ENCODE measurements at places on chromosomes 3 and 15.

GRCh38 chr15:88331291-88331690 is 74.8 kb upstream of the NTRK3 start:
- H3K27me3 ChIP-seq: no peaks in the 10 kb centered on the region
- DNase-seq: peak; percentile 41
- H3K36me3 ChIP-seq: no peaks in the 10 kb centered on the region

GRCh38 chr15:82999426-82999825 is 12.0 kb downstream of the C15orf40 start:
- H3K4me1 ChIP-seq: no peaks in the 10 kb centered on the region
- no peak overlapping the region for H3K4me3 ChIP-seq
- H3K27ac ChIP-seq: no peak overlapping the region
- H3K36me3 ChIP-seq: no peaks in the 10 kb centered on the region
- DNase-seq: no peak

- H3K4me3 ChIP-seq: no peak overlapping the region
- no peak overlapping the region for H3K27ac ChIP-seq
- DNase-seq: no peak
- H3K36me3 ChIP-seq: no peaks in the 10 kb centered on the region
Observed at GRCh38 chr3:59469948-59470723, 420.3 kb upstream of the CFAP20DC start.

DNA sequence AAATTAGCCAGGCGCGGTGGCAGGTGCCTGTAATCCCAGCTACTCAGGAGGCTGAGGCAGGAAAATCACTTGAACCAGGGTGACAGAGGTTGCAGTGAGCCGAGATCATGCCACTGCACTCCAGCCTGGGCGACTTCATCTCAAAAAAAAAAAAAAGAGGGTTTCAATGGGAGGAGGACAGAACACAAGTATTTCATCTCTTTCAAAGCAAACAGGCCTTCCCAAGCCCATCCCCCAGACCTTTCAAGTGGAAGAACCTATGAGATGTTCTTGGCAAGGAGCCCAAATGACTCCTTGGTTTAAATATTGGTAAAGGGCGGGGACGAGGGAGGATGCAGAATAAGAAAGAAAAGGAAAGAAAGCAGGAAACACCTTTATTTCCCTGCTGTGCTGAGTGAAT is 62.2 kb upstream of the MCF2L2 start:
- no peak overlapping the region for H3K27ac ChIP-seq
- no peaks in the 10 kb centered on the region for H3K27me3 ChIP-seq
- H3K36me3 ChIP-seq: peaks cover 31% of the 10 kb centered on the region

DNA sequence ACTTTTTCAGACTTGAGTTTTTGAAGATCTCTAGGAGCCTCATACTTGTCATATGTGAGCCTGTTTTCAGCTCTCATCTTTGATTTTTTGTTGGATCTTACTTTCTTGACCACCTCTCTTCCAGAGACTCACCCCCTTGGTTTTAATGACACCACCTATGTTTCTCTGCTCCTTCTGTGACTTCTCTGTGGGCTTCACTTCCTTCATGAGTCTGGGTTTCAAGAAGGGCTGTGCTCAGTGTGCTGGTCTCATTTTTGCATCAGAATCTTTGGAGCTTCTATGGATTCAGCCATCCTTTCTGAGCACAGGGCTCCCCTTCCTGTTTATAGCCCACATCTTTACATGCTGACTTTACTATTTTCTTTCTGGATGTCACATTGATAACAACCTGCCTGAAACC is 17.7 kb downstream of the PPM1L start:
- peaks cover 6% of the 10 kb centered on the region for H3K4me1 ChIP-seq
- H3K27me3 ChIP-seq: no peaks in the 10 kb centered on the region
- no peak for DNase-seq
- H3K4me3 ChIP-seq: no peak overlapping the region

DNA sequence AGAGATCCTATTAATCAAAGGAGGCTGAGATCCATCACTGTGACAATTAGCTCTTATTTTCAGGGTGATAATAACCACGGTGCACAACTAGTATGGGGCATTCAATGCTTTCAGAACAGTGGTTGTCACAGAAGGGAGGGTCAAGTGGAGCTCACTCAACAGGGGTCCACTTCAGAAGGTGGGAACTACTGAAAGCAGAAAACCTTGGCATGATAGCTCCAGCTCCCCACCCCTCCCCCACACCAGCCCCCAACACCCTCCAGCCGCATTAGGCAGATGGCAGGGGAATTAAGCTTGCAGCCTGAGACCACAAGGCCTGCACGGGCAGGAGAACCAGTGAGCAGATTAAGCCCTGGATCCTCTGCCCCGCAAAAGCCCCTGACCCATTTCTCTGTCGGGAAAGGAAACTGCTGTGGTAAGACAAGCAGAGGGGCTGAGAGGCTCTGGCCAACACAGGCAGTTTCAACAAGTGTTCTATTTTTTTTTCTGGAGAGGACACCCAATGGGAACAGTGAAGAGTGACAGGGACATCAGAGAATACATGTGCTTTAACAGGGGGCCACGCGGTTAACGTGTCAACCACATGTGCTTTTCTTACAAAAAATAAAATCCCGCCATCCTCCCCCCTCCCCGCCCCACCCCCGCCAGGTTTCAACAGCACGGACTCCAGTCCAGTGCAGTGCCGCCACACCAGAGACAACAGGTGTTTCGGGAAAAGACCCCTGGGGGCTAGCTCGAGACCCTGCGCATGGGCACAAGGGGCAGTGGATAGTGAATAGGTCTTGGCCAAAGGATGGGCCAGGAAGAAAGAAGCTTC is 997 bp downstream of the FYCO1 start:
- peaks cover 22% of the 10 kb centered on the region for H3K36me3 ChIP-seq
- peak overlapping the region; percentile 97 for H3K4me3 ChIP-seq
- DNase-seq: peak; percentile 88
- peaks cover 59% of the 10 kb centered on the region for H3K4me1 ChIP-seq
- H3K27me3 ChIP-seq: no peaks in the 10 kb centered on the region

GRCh38 chr3:170442947-170443346 is 24.3 kb downstream of the CLDN11 start:
- H3K27ac ChIP-seq: no peak overlapping the region
- H3K27me3 ChIP-seq: peaks cover 24% of the 10 kb centered on the region
- no peaks in the 10 kb centered on the region for H3K4me1 ChIP-seq
- DNase-seq: no peak
- no peak overlapping the region for H3K4me3 ChIP-seq
- no peaks in the 10 kb centered on the region for H3K36me3 ChIP-seq

- DNase-seq: no peak
- H3K4me3 ChIP-seq: no peak overlapping the region
- H3K4me1 ChIP-seq: no peaks in the 10 kb centered on the region
- no peaks in the 10 kb centered on the region for H3K36me3 ChIP-seq
Observed at GRCh38 chr3:98914210-98915080, 12.9 kb upstream of the DCBLD2 start.

Measured in DND-41 (cell line).